ENCODE measurements at places on chromosomes 5 and 9.

DNA sequence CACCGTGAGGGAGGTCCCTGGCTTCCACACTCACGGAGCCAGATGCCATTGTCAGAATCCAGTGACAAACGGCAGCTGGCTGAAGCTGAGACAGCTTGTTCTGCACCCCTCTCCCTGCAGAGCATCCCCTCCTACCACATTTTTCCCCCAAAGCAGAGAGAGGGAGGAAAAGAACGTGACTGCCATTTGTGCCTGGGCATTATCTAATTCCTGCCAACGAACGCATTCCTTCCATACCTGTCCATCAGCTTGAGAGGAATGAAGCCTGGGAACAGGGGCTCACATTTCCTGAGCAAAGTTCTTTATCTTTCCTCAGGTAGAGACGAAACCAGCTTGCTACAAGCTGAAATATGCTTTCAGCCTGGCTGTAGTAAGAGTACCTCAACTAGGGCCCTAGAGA lies 175.4 kb downstream of the SLIT3 start:
- DNase-seq: no peak

DNA sequence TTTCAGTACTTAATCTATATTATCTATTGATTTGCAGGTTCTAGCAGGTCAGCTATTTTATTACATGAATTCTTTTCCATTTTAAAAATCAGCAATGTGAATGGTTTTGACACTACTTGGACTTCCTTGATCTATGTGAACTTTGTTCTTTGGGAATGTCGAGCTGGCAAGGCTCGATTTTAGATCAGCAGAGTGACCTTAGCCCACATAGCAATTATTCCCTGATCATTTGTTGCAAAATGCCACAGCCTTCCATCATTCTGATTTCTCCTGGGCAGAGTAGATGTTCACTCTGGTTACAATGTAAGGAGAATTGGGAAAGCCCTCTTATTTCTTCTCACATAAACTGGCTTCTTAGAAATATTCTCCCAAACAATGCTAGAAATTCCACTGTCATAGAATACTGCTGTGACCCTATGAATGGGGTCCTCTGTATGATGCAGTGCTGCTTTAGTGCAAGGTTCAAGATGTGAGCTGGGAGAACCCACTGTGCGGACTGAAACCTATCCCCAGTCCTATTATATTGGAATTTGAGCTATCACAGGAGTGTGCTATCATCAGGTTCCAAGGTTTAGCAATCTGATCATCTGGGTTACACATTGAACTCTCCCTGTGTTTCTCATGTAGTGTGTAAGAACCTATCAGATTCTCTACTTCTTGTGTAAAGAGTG lies 15.7 kb upstream of the GDA start:
- DNase-seq: no peak

DNA sequence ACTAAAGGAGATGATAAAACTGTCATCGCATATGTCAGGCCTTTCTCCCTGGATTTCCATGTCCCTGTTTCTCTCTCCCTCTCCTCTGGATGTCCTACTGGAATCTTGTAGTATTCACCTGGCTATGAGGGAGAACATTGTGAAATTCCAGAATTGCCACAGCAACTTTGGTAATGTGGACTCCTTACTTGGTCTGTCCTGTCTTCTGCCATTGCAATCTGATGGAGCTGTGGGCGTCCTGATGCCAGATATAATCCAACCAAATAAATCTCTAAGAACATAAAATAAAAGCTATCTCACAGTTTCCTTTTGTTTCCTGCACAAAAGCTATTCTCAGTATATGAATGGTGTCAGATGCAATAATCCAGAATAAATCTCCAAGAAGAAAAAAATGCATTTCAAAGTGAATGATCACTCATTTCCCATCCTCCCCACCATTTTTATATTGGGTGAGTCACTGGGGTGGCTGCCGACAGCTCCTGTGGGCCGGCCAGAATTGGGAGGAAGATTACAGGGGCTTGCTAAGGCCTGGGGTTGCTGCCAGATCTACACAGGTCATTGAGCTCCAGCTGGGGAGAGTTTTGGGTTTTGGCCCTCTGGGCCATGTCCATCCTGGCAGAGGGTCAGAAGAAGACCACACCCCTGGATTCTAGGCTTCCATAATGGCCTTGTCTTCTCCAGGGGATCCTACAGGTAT lies 160.7 kb upstream of the PITX1 start:
- DNase-seq: no peak

GRCh38 chr5:2184026-2184366 lies 301.3 kb upstream of the IRX4 start:
- no peak for DNase-seq

DNA sequence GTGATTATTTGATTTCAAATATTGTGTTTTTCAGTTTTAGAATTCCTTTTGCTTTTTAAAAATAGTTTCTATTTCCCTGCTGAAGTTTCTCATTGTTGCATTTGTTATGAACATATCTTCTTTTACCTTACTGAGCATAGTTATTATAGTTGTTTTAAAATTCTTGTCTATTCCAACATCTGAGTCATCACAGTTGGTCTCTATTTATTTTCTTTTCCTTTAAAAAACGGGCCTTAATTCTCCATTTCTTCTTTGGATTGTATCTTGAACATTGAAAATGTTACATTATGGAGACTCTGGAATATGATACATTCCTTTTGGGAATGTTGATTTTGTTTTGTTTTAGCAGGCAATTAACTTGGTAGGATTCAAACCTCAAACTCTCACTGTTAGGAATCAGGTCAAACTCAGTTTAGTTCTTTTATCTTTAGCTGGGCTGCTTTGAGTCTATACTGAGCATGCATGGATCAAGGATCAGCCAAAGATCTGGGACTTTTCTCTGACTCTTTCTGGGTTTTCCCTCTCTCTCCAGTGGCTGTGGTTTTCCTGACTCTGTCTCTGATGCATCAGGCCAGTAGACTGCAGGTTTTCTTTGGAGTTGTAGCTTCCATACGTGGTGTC lies 70.3 kb downstream of the TEK start:
- no peak for DNase-seq

DNA sequence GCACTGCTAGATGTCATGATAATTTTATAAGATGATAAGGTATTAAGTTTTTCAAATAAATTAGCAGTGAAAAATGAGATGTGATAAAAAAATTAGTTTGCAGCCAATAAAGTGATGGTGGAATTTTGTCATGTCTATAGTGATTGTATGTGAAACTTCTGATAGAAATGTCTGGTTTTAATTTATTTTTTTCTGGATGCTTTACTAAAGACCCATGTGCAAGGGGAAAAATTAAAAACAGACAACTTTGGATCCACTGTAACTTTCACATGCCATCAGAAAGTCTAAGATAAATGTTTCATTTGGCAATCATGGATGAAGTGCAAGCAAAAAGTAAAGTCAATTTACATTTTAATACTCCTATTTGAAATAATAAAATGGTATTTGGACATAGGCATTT lies 4.4 kb upstream of the NDUFS4 start:
- DNase-seq: no peak

DNA sequence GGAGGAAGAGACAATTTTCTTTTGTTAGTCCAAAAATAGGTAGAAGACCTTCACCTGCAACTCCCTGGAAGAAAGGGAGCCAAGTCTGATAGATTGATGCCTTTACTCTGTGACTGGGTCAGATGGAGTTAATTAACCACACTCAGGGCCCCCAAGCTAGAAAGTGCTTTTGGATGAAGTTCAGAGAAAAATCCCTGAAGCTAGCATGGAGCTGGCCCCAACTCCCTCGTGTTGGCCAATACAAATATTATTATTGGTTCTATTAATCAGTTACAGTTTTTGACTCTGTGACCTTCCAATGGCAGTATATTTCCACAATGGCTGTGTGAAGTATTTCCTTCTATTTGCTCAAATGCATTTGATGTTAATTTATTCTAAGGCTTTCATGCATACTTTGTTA lies 1753.5 kb downstream of the EFNA5 start:
- no peak for DNase-seq

DNA sequence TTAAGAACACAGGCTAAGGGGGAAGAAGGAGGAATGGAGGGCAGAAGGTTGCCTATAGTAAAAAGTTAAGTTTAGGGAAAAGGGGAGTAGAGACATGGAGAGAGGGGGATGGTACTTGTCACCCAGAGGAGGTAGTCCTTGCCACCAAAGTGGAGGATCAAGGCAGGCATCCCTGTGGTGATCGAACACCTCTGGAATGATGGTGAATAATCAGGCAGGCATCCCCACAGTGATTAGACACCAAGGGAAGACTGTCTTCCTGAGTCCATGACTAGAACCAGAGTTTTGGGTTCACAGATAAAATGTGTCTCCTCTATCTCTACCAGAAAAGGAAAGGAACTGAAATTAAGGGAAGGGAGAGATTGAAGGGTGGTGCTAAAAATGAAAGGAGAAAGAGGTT lies 19.2 kb upstream of the HMGCS1 start:
- DNase-seq: peak; percentile 32

DNA sequence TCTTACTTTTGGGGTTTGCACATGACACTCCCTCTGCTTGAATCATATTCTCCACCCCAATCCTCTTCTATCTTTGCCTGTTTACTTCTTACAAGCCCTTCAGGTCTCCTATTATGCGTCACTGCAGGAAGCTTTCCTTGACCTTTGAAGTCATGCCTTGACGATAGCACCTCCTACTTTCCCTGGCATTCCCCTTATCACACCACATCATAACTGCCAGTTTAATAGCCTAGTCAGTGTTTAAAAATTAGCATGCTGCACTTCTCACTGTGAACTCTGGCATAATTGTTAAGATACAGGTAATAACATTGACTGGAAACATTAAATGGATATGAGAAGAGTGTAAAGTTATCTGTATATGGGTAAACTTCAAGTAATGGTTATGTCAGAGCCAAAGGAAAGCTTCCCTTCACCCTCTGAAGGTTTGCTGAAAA lies 37.1 kb upstream of the CEP120 start:
- DNase-seq: no peak

- no peak for DNase-seq
These were observed 10.5 kb downstream of the IRX2 start for GRCh38 chr5:2740876-2741555.

GRCh38 chr5:167819406-167819805 lies 472.0 kb upstream of the WWC1 start:
- DNase-seq: no peak

DNA sequence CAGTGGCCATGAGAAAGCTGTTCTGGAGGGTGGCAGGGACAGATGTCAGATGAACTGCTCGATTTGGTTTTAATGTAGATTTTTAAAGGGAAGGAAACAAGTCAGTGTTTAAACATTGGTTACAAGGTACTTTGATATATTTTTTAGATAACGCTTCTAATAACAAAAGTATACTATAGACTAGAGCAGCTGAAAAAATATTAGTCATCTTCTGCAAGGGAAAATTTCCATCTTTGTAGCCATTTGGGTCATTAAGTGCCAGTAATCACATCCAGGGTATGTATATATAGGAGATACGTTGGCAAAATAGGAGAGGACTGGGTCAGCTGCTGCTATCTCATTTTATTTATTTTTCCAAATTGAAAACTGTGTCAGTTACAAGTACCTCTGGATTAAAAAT lies 69.0 kb downstream of the SV2C start:
- no peak for DNase-seq

- DNase-seq: no peak
These were observed 103.0 kb downstream of the PCSK1 start for GRCh38 chr5:96329886-96330529.

DNA sequence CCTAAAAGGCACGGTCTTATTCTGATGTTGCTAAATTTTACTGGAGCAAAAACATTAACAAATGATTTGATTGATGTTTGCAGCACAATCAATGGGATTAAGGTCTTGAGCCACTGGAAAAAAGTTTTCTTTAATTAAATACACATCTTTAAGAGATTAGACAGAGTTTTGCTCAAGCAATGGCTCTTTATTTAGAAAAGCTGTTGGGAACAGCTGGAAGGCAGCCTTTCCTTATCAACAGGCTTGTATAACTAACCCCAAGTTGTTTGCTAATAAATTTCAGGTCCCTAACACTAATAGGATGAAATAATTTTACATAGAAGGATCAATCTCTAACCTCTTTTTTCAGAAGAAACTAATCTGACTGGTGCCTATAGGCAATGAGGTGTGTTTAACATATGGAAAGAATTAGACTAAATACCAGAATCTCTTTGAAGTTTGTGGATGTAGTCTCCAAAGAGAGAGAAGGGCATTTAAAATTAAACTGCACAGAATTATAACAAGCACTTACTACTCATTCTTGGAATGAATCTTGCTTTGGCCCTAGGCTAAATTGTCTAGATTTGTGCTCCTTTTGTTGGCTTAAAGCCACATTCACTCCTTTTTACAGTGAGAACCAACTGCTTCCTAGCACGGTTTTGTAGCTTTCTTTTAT lies 67.3 kb upstream of the TNFAIP8 start:
- DNase-seq: no peak

- peak; percentile 82 for DNase-seq
These were observed 71.5 kb downstream of the DAP start for GRCh38 chr5:10689391-10690081.

GRCh38 chr9:136545692-136545964 lies 220 bp downstream of the NOTCH1 start:
- no peak for DNase-seq

- no peak for DNase-seq
These were observed 130.4 kb downstream of the DAB2IP start for GRCh38 chr9:121781701-121782464.

DNA sequence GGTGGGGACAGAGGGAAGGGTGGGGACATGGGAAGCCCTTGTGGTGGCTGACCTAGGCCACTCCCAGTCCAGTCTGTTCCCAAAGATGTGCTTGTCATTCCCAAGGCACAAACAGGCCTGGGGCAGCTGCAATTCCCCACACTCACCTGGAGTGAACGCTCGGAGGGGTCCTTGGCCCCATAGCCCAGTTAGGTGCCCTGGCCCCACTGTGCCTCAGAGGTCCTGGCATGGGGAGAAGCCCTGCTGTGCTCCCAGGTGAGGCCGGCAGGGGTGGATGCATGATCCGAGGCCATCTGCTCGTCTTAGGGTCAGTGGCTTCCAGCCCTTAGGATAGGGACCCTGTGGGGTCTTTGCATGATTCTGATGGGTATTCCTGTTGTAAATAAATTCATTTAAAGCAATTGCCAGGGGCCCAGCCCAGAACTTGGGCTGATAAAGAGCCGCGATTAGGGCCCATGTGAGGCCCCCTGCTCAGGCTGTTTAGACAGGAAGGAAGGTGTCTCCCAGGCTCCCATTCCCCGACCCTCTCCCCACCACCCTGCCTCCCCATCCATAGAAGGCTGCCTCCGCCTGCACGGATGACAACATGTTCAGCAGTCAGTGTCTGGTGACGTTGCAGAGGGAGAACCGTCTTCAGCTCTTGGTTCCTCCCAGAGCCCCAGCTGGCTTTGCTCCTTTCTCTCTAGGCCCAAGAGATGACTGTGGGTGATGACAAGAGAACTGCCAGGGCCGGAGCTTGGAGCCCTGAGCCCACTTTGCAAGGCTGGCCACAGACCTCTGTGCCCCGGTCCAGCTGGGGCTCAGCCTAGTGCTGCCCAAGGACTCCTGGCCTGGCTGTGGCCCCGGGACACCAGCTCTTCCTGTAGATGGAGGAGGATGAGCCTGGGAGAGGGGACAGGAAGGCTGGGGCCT lies 28.4 kb upstream of the IRX4 start:
- no peak for DNase-seq
